ENCODE measurements at places on chromosomes 2 and 18. TPM values are rescaled to one million over a fixed set of nuclear protein-coding genes. Genes with fewer than 3 reads are reported as not detected.
A peak's percentile ranks its signal among the peaks of the same experiment; 100 is the strongest.

SULT1C4 gene
- total RNA-seq: not detected

ZBTB7C gene
- 0.56 TPM for total RNA-seq

CABYR gene
- 1.3 TPM for total RNA-seq

DNA sequence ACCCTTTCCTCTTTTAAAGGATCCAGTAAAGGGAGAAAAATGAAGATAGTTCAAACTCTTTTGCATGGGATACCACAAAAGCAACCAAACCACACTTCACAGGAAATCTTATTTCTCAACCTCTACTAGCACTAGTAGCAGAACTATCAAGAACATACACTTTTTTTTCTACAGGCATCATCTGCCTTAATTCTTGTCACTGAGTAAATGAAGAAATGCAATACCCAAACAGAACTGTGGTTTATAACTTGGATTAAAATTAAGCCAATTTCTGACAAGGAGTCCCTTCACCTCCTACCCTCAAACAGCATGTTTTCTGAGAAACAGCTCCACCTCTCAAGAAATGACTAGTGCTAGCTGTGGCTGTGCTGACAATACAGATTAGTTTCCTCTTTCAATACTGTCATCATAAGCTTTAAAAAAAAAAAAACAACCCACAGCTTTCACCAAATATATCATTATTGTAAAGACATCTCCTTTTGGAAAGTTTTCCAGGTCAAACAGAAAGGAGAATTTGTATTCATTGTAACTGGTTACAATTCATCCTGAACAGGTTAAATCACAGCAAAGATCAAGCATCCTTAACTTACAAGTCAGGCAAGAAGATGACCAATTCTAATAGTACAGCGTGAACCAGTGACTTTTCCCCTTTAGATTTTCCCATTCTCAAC is 44.4 kb downstream of the PTPN2 start:
- peaks cover 59% of the 10 kb centered on the region for H3K4me1 ChIP-seq
- peak overlapping the region; percentile 74 for H3K4me3 ChIP-seq
- peak; percentile 90 for DNase-seq
- H3K27ac ChIP-seq: peak overlapping the region; percentile 95
- no peaks in the 10 kb centered on the region for H3K27me3 ChIP-seq
- H3K36me3 ChIP-seq: peaks cover 41% of the 10 kb centered on the region

DNA sequence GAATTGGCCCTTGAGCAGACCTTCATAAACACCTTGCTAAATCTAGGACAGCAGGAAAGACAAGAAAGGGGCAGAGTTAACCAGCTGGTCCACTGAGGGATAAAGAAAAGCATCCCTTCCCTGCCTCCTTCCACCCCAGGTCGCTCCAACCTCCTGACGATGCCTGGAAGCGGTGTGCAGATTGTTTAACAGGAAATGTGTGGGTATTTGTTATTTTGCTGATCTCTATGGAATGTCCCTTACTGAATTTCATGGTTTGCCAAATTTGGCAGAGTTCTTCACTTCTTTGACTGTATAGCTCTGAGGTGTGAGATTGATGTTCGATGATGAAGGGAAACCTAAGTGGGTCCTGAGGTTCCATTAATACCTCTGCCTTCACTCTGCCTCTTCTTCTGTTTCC is 72.9 kb downstream of the MAP3K20 start:
- peak overlapping the region; percentile 32 for H3K27ac ChIP-seq
- no peaks in the 10 kb centered on the region for H3K27me3 ChIP-seq
- no peak for DNase-seq
- peaks cover 49% of the 10 kb centered on the region for H3K4me1 ChIP-seq
- H3K4me3 ChIP-seq: no peak overlapping the region
- peaks cover 5% of the 10 kb centered on the region for H3K36me3 ChIP-seq

KATNAL2 gene
- total RNA-seq: not detected

GPBAR1 gene
- 0.68 TPM for total RNA-seq

MARCHF4 gene
- total RNA-seq: not detected

GRCh38 chr2:96249654-96250053 is 16.1 kb downstream of the TMEM127 start:
- no peaks in the 10 kb centered on the region for H3K27me3 ChIP-seq
- DNase-seq: no peak
- peaks cover 54% of the 10 kb centered on the region for H3K36me3 ChIP-seq
- H3K4me1 ChIP-seq: peaks cover 32% of the 10 kb centered on the region
- no peak overlapping the region for H3K4me3 ChIP-seq
- peak overlapping the region; percentile 30 for H3K27ac ChIP-seq

EN1 gene
- not detected for total RNA-seq

HEATR5B gene
- 14.8 TPM for total RNA-seq

AFTPH gene
- total RNA-seq: 39.6 TPM

- no peak overlapping the region for H3K27ac ChIP-seq
- no peak for DNase-seq
- H3K36me3 ChIP-seq: no peaks in the 10 kb centered on the region
- H3K4me1 ChIP-seq: no peaks in the 10 kb centered on the region
- H3K27me3 ChIP-seq: peaks cover 9% of the 10 kb centered on the region
Observed at GRCh38 chr2:119049968-119050704, 108.1 kb downstream of the MARCO start.

GRCh38 chr2:235414422-235414821 is 79.4 kb upstream of the AGAP1 start:
- H3K4me1 ChIP-seq: no peaks in the 10 kb centered on the region
- no peak overlapping the region for H3K4me3 ChIP-seq
- H3K36me3 ChIP-seq: no peaks in the 10 kb centered on the region

- H3K4me1 ChIP-seq: peaks cover 43% of the 10 kb centered on the region
- no peak overlapping the region for H3K4me3 ChIP-seq
- no peaks in the 10 kb centered on the region for H3K27me3 ChIP-seq
- no peak for DNase-seq
Observed at GRCh38 chr2:234472155-234472554, 24.7 kb downstream of the ARL4C start.

ASB1 gene
- 33.9 TPM for total RNA-seq

DNA sequence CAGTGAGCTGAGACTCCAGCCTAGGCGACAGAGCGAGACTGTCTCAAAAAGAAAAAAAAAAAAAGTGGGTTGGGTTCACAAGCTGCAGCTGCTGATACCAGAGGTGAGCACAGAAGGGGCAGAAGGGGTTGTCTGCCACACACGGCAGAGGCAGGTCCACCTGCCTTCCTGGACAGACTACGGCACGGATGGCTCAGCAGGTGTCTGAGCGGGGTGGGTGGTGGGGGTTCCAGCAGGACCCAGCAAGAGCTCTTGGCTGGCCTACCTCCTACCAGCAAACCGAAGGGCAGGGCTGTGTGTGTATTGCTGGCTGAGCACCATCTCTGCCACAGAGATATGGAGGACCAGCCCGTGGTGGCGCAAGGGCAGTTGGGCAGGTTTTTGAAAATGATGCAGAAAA is 130.4 kb upstream of the ASB18 start:
- peak; percentile 43 for DNase-seq
- no peaks in the 10 kb centered on the region for H3K36me3 ChIP-seq

IL1B gene
- total RNA-seq: 0.33 TPM

DNA sequence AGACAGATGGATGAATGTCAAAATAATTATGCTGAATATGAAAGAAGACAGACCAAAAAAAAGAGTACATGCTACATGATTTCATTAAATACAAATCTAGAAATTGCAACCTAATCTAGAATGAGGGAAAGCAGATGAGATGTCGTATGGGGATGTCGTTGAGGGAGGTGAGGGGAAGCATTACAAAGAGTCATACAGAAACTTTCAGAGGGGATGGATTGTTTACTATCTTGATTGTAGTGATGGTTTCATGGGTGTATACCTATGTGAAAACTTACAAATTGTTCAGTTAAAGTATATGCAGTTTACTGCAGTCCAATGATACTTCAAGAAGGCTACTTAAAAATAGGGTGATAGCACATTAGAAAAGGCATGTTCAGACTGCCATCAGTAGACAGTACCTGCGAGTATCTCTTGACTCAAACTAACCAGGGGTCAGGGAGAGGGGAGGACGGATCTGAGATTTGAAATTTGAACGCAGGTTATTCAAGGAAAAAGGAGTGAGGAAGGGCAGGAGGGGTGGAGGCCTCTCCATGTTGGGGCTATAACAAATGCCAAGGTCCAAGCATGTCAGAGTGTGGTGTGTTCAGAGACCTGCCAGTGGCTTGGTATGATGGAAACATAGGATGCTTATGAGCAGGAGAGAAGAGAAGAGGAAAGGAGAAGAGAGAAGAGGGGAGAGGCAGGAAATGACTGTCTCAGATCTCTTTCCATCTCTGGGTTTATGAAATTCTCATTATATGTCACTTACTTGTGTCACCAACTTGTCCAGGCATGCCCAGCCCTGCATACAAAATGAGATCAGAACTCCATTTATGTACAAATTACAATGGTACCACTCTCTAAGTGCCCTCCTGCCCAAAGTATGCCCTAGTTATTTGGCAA is 257.3 kb upstream of the CXCR4 start:
- H3K27ac ChIP-seq: peak overlapping the region; percentile 96
- peaks cover 57% of the 10 kb centered on the region for H3K4me1 ChIP-seq
- H3K27me3 ChIP-seq: peaks cover 3% of the 10 kb centered on the region

DNA sequence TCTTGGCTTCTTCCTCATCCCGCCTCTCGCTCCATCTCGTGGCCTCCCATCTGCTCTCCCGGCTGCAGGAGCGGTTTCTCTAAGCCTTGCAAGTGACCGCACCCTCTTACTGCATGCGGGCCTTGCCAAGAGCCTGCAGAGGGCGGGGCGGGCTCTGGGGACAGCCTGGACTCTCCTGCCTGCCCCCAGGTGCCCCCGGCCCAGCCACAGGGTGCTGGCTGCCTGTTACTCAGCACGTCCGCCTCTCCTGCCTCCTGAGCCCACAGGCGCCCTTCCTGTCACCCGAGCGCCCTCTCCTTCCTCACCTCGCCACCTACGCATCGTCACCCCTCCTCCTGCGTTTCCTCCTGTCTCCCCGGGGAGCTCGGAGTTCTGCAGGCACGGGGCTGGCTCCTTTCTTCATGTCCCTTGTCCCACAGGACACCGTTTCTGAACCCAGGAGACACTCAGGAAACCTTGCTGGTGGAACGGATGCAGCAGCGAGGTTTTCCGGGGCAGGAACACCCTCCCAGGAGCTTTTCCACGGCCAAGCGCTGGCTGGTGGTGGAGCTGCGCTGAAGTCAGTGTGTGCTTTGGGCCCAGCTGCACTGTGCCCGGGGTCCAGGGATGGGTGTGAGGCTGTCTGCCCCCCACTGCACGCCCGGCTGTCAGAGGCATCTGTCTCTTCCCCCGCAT is 28.5 kb downstream of the HPCAL1 start:
- H3K27me3 ChIP-seq: no peaks in the 10 kb centered on the region
- DNase-seq: peak; percentile 90
- H3K4me1 ChIP-seq: peaks cover 68% of the 10 kb centered on the region
- H3K27ac ChIP-seq: peak overlapping the region; percentile 92

HTR2B gene
- total RNA-seq: not detected

GRCh38 chr18:51490860-51491259 is 293.4 kb upstream of the MEX3C start:
- no peak overlapping the region for H3K27ac ChIP-seq
- no peaks in the 10 kb centered on the region for H3K36me3 ChIP-seq

- H3K27me3 ChIP-seq: no peaks in the 10 kb centered on the region
- H3K27ac ChIP-seq: no peak overlapping the region
- H3K4me3 ChIP-seq: no peak overlapping the region
- H3K36me3 ChIP-seq: no peaks in the 10 kb centered on the region
Observed at GRCh38 chr18:39365836-39366485, 1800.4 kb upstream of the CELF4 start.

DNA sequence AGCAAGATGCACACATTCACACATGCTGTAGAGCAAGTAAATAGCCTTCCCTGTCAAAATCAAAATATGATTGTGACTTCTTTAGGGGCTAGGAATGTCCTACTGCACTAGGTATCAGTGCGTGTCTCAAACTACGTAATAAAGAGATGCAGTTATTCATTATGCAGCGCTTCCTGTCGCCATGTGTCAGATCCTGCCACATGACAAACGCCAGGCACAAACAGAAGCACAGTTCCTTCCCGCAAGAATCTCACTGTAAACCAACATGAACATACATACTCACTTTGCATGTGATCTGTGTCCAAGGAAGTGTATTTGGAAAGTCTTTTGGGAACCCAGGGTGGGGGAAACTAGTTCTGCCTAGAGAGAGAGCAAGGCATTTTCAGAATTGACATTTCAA is 599.9 kb downstream of the RNF144A start:
- H3K4me3 ChIP-seq: peak overlapping the region; percentile 48
- peaks cover 38% of the 10 kb centered on the region for H3K4me1 ChIP-seq
- no peaks in the 10 kb centered on the region for H3K27me3 ChIP-seq
- DNase-seq: peak; percentile 74
- H3K36me3 ChIP-seq: peaks cover 13% of the 10 kb centered on the region
- peak overlapping the region; percentile 89 for H3K27ac ChIP-seq

DNA sequence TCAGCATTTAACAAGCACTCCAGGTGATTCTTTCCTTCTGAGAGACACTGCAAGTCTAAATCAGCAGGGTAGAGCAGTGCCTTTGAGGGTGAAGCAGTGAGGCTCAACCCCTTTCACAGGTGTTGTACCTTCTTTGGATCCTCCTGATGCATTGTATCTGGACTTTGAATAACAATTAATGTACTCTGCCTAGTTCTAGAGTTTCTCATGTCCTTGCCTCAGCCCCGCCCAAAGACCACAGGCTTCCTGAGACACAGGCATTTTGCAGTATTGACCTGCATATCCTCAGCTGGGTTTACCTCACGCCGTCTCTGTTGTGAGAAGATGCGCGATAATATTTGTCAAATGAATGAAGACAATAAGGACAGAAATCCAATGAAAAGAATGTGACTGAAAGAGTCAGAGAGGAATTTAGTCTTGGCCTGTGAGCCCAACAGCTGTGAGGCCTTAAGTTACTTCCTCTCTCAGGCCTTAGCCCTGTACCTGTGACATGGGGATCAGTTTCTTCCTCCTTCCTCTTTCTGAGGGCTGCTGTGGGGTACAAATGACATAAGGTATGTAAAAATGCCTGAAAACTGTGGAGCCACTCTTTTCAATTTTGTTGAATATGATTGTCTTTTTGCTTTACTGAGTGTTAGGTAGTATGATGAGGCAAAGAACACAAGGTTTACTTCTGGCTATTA is 43.7 kb downstream of the WIPF1 start:
- H3K4me3 ChIP-seq: no peak overlapping the region
- peaks cover 29% of the 10 kb centered on the region for H3K4me1 ChIP-seq
- DNase-seq: no peak
- peak overlapping the region; percentile 61 for H3K27ac ChIP-seq

DNA sequence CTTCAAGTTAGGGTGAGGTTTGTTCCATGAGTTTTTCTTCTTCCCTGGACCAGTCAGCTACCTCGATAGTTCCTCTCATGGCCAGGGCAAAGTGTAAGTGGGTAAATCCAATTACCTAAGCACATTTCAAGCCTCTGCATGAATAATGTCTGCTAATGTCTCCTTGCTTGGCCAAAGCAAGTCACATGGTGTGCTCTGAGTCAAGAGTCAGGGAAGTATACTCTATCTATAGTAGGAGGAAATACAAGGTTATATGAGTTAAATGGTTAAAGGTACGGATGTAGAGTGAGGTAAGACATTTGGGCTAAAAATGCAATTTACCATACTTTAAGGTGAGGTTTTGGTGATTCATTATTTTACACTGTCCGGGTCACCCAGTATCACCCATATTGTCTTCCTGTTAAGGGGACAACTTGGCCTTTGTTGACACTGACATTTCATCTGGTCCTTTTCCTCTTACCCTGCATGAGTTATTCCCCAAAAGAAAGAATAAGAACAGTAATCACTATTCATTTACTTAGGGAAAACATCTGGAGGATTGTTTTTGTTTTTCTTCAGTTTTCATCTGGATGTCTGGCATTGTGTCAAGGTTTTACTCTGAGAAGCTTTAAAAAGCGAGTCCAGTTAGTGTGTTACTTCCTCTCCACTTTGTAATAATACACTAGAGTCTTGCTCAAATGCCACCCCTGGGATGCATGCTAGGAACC is 405.5 kb downstream of the RND3 start:
- H3K4me3 ChIP-seq: no peak overlapping the region
- H3K27ac ChIP-seq: no peak overlapping the region
- no peaks in the 10 kb centered on the region for H3K27me3 ChIP-seq
- no peaks in the 10 kb centered on the region for H3K4me1 ChIP-seq

- H3K27me3 ChIP-seq: no peaks in the 10 kb centered on the region
- H3K27ac ChIP-seq: no peak overlapping the region
- no peak overlapping the region for H3K4me3 ChIP-seq
- H3K4me1 ChIP-seq: no peaks in the 10 kb centered on the region
- no peaks in the 10 kb centered on the region for H3K36me3 ChIP-seq
Observed at GRCh38 chr2:23069923-23070322, 315.1 kb upstream of the KLHL29 start.

Data from activated CD4-positive, alpha-beta T cell treated with anti-CD3 and anti-CD28 coated beads, Interleukin-2, amount 10 ng/mL, durations not matched to agents 24 days and 14 days (primary cell).